Stimulated activated CD8-positive, alpha-beta memory T cell treated with anti-CD3 and anti-CD28 coated beads, Interleukin-2, amount 100 ng/mL, for 1 hour (primary cell): ENCODE measurements at places on chromosomes 4 and X.

- no peak for DNase-seq
Observed at GRCh38 chrX:150158554-150159332, 204.4 kb upstream of the MAMLD1 start.

GRCh38 chrX:46588263-46588662 lies 14.7 kb downstream of the CHST7 start:
- no peak for DNase-seq

- no peak for DNase-seq
Observed at GRCh38 chr4:150152766-150153165, 74.5 kb downstream of the DCLK2 start.

- no peak for DNase-seq
Observed at GRCh38 chr4:68152411-68152810, 22.7 kb upstream of the TMPRSS11F start.

- no peak for DNase-seq
Observed at GRCh38 chr4:36226430-36227227, 17.7 kb downstream of the ARAP2 start.

DNA sequence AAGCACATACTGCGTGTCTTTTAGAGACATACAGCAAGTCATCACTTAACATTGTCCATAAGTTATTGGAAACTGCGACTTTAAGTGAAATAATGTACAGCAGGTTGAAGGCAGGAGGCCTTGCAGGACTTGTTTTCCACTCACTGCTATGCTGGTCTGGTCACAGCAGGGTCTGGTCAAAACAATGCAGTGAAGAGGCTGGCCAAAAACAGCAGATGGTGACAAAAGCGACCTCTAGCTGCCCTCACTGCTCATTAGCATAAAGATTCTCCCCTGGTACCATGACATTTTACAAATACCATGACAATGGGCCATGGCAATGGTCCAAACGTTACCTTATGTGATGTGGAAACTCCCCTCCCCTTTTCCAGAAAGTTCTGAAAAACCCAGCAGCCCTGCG lies 1283.6 kb downstream of the FSTL5 start:
- no peak for DNase-seq

DNA sequence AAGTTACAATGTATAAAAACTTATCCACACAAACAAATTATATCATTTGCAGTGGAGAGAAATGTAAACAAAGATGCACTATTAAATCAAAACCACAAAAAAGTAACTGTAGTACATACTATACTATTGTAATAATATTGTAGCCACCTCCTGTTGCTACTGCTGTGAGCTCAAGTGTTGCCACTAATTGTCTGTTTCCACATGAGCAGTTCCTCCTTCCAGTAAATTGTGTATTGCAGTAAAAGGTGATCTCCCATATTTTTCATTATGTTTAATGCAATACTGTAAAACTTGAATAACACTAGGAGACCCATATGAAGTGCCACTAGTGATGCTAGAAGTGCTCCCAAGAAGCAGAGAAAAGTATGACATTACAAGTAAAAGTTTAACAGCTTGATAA lies 11.7 kb downstream of the LIN54 start:
- DNase-seq, result no peak

- no peak for DNase-seq
Observed at GRCh38 chr4:38157592-38157991, 197.4 kb downstream of the PTTG2 start.

GRCh38 chrX:38841750-38842149 lies 40.5 kb downstream of the MID1IP1 start:
- no peak for DNase-seq

- no peak for DNase-seq
Observed at GRCh38 chr4:138542191-138542776, 300.1 kb upstream of the SLC7A11 start.

DNA sequence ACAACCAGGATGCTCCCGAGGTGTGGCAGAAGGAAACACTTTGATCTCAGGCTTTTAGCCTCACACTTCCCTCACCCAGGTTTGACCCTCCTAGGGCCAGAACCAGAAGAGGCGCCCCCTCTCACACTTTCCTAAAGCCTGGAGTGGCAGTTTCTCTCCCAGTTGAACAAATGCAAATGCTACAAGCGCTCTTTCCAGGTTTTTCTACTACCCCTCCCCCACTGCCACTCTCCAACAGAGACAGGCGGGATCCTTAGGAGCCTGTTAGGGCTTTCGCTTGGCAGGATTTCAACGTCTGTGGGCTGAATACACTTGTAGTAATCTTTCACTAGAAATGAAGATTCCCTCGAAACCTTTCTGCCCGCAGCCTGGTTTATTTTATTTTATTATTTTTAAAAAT lies 2.4 kb downstream of the TSC22D3 start:
- no peak for DNase-seq

GRCh38 chr4:38925492-38926413 lies 58.1 kb downstream of the FAM114A1 start:
- no peak for DNase-seq

- DNase-seq, result no peak
Observed at GRCh38 chr4:176198316-176198903, 3.0 kb upstream of the SPATA4 start.

- no peak for DNase-seq
Observed at GRCh38 chrX:93695981-93696380, 22.0 kb downstream of the FAM133A start.

GRCh38 chr4:151481813-151482212 lies 72.8 kb downstream of the FHIP1A start:
- no peak for DNase-seq

GRCh38 chr4:185779517-185779916 lies 32.5 kb downstream of the SORBS2 start:
- no peak for DNase-seq
